NAMALWA (cell line): ENCODE measurements at places on chromosomes 3 and 15.
A peak's percentile ranks its signal among the peaks of the same experiment; 100 is the strongest.

- no peak for DNase-seq
These were observed 908.4 kb downstream of the EPHA3 start for GRCh38 chr3:90015688-90016356.

- no peak for DNase-seq
These were observed 45.7 kb upstream of the PTX3 start for GRCh38 chr3:157390713-157391515.

DNA sequence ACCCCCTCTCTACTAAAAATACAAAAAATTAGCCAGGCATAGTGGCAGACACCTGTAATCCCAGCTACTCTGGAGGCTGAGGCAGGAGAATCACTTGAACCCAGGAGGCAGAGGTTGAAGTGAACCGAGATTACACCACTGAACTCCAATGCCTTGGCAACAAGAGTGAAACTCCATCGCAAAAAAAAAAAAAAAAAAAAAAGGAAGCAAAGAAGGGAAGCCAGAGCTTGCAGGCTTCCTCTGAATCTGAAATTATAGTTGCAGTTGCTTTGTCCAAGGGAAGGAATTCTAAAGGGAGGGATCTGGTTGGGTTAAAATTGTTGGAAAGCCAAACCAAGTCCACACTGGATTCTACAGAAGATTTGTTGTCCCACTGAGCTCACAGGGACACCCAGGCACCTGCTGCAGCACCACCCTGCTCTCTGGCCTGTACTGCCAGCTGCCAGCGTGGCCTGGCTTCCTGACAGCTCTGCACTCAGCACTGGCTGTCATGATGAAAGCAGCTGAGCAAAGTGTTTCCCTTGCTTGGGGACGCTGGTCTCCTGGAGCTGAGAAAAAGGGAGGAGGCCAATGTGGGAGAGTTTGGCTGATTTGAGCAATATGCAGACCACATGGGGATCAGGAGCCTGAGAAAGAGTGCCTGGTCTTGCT, 88.8 kb upstream of the HES1 start:
- peak; percentile 40 for DNase-seq

DNA sequence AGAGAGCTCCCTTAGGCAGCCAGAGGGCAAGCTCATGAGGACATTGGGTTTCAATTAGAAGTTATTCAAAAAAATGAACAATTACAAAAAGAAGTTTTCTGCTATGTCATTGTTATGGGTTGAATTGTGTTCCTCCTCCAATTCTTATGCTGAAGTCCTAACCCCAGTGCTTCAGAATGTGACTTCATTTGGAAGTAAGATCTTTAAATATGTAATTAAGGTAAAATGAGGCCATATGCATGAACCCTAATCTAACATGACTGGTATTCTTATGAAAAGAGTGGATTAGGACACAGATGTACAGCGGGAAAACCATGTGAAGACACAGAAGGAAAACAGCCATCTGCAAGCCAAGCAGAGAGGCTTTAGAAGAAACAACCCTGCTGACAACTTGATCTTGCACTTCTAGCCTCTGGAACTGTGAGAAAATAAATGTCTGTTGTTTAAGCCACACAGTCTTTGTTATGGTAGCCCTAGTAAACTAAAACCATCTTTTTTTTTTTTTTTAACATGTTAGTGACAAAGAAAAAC, 929.6 kb downstream of the EPHA3 start:
- DNase-seq: no peak

GRCh38 chr3:117914540-117915100, 1120.0 kb downstream of the IGSF11 start:
- DNase-seq: no peak

- no peak for DNase-seq
These were observed 8.8 kb downstream of the PRICKLE2 start for GRCh38 chr3:64216274-64217147.

GRCh38 chr3:85846940-85847339, 888.2 kb downstream of the CADM2 start:
- DNase-seq: no peak

- DNase-seq: no peak
These were observed 3.5 kb downstream of the TBL1XR1 start for GRCh38 chr3:177193688-177194268.

DNA sequence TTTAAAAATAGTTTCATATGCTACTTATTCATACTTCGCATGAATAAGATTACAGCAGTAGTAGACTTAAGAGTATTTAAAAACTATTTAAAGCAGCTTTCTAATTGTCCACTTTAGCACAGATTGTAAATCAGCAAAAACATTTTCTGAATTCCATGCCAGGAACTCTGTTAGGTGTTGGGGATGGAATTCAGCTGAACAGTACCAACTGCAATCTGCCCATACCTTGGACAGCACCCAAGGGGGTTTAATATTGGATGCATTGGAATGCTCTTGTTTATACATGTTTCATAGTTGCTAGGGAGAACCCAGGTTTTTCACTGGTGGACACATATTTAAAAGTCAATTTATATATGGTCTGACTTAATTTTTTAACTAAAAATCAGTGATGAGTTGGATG, 74.8 kb downstream of the PPM1L start:
- no peak for DNase-seq
